ENCODE measurements at places on chromosomes 5 and 9. TPM values are rescaled to one million over a fixed set of nuclear protein-coding genes. Genes with fewer than 3 reads are reported as not detected.

DNA sequence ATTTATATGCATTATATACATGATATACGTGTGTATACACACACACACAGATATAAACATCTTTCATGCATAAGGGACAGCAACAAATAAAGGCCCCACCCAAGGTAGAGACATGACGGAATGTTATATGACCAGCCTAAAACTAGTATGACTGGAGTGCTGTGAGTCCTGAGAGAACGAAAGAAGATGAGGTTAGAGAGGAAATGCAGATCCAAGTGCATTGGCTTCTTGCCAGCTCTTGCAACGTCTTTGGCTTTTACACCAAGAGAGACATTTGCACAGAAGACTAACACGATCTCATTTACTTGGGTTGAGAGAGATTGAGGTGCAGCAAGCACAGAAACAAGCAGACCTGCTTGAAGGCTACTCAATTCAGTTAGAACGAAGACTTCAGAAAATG is 23.0 kb downstream of the CDH10 start:
- no peak for DNase-seq

GRCh38 chr9:95213117-95213516 is 104.4 kb downstream of the FANCC start:
- DNase-seq = no peak

- DNase-seq = no peak
Measured at GRCh38 chr9:17013010-17013409, 121.8 kb upstream of the CNTLN start.

GRCh38 chr9:114602620-114603019 is 8.5 kb upstream of the TMEM268 start:
- DNase-seq = no peak

- no peak for DNase-seq
Measured at GRCh38 chr9:30697958-30698357, 1686.5 kb upstream of the ACO1 start.

DNA sequence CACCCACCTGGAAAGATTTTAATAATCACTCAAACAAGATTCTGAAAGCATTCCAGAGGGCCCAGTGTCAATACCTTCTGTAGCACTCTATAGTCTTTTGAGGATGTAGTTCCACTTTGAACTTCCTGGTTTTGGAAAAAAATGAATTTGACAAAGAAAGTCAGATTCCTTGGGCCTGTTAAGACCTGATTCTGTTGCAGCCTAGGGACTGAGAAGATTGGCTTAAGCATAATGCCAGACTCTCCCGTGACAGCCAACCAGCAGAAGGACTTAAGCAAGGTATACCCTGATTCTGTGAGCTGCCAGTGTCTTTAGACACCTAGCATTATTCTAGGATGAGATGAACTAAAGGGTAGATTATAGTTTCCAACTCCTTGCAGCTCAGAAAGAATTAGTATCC is 6.8 kb downstream of the SPINK5 start:
- no peak for DNase-seq

DNA sequence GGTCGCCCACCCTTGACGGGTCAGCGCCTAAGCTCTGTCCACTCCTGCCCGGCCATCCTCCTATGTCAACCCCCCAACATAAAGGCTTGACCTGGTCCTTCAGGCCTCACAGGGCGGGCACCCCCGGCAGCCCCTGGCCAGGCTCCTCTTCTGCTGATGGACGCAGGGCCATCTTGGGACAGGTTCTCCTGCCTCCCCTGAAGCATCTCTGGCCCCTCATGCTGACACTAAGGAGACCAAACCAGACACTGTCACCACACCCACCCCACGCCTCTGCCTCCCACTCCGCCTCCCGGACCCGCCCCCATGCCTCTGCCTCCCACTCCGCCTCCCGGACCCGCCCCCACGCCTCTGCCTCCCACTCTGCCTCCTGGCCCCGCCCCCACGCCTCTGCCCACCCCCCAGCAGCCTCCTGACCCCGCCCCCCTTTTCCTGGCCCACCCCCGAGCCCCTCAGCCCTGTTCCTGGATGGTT is 6.8 kb downstream of the OBP2A start:
- DNase-seq = peak; percentile 86

DNA sequence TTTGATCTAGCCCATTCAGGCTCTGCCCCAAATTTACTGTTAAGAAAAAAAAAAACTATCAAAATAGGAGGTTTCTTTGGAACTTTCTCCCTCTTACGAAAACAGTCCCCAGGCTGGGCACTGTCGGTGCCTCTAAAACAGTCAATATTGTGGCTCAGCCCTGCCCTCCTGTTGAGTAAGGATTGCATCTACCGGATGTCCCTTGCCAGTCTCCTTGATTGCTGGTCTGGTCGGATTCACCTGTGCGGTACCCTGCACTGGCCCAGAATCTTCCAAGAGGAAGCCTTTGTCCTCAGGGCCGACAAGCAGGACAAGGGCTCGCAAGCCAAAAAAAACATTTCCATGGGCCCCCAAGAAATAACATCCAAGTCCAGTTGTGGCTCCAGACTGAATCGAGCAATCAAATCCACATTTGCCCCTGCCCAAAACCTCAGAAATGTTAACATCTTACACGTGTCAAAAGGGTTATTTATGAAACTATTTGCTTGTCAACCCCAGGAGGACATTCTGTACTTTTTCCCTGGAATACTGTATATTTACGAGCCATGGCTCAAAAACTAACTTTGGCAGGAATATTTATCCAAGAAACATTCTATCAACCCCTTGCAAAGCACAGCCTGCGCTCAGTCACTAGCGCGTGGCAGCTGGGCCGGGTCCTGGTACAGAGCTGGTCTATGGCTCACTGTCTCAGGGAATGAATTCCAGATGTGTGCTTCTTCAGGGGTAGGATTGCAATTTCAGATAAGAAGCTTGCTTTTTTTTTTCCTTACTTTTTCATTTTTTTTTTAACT is 129.2 kb upstream of the ADRA1B start:
- DNase-seq = no peak

GRCh38 chr9:87547671-87548081 is 50.0 kb downstream of the DAPK1 start:
- no peak for DNase-seq

DNA sequence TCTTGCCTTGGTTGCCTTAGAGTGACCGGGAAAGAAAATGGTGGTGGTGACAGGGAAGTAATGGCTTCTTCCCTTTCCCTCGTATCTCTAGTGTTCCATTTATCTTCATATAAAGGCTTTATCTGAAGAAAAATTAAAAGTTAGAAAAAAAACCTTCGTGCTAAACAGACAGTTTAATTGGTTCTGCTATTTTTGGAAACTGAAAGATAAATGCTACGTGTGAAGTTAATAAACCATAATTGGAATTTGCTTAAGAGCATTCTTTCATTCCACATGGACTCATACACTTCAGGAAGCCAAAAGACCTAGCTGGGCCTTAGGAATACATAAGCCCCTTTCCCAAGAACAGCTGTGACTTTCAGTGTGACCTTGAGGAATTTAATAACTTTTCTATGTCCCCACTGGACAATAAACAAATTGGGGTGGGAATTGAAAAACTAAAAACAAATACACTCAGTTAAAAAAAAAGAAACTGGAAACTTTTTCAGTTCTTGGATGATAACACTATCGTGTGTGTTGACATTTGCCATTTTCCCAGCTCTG is 818.8 kb upstream of the WWC1 start:
- DNase-seq = no peak

DNA sequence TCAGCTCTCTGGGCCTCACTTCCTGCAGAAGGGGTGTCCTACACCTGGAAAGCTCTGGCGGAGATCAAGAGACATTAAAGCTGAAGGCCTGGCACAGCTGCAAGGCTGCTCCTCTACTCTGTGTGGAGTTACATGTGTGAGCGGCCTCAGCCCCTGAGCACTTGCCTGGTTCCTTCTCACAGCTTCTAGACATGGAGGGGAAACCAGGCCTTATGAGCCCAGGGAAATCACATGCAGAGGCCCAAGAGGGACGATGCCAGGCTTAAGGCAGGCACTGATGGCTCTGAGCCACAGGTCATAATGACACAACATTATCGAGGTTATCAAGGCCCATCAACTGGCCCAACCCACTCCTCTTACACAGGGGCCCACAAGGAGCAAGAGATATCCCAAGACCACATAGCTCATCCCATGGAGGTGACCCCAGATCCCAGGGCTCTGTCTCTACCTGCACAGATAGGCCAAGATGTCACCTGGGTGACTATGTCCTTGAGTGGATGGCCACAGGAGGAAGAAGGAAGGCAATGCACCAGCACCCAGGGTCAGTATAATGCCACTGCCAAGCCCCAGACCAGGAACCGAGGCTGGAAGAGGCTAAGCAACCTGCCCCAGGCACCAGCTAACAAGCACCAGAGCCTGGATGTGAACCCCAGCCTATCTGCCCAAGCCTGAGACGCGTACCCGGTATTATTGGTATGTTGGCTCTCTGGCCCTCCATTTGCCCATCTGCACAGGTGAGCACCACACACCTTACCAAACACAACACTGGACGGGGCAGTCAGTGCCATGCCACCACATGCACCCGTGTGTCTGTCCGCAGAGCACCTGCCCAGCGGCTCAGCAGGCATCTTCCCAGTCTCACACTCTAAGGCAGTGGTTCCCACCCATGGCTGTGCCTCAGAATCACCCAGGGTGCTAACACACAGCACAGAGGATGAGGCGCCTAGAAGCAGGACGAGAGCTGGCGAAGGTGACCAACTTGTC is 143.3 kb downstream of the GABBR2 start:
- no peak for DNase-seq

DNA sequence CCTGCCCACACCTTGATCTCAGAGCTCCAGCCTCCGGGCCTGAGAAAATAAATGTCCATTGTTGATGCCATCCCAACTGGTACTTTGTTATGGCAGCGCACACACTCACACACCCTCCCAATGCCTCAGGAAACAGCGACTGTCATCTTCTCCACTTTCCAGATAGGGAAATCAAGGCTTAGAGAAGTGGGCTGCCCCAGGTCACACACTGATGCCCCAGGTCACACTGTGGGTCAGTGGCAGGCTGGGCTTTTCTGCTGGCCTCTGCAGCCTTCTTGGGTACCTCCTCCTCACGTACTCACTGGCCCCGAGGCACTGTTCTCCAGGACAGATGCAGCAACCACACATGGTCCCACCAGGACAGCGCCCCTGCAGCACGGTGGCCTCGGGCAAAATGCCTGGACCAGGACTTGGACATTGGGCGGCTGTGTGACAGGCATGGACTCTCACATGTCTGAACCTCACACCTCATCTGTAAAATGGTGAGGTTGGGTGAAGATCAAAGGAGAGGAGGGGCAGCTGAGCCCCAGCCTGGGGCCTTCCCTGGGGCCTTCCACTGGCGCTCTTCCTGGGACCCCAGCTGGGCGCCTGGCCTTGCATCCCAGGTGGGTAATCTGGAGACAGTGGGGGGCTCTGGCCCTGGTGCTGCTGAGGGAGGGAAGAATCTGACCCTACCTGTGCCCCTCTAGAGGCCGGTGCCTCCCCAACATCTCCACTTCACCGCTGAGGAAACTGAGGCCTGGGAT is 156.0 kb downstream of the COL23A1 start:
- peak; percentile 36 for DNase-seq

GRCh38 chr5:81650987-81651386 is 99.9 kb downstream of the SSBP2 start:
- no peak for DNase-seq

GRCh38 chr9:119086590-119086989 is 282.6 kb downstream of the BRINP1 start:
- peak; percentile 6 for DNase-seq

- no peak for DNase-seq
Measured at GRCh38 chr9:14401911-14402310, 88.0 kb upstream of the NFIB start.

DNA sequence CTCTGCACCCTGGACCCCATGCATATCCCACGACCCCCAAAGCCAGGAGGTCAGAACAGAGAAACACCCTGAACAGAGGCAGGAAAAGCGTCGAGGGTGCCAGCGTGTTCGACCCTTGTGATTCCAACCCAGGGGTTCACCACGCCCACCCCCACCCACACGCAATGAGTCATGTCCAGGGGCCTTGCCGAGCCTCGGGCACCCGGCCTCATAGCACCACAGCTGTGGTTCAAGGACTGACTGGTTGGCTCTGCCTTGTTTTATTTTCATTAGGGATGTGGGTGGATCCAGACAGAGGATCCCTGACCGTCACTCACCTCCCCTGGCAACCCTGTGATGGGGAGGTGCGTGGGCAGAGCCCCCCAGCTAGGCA is 9.5 kb upstream of the QSOX2 start:
- DNase-seq = no peak

GRCh38 chr5:151212406-151212798 is 11.5 kb downstream of the CCDC69 start:
- no peak for DNase-seq

DNA sequence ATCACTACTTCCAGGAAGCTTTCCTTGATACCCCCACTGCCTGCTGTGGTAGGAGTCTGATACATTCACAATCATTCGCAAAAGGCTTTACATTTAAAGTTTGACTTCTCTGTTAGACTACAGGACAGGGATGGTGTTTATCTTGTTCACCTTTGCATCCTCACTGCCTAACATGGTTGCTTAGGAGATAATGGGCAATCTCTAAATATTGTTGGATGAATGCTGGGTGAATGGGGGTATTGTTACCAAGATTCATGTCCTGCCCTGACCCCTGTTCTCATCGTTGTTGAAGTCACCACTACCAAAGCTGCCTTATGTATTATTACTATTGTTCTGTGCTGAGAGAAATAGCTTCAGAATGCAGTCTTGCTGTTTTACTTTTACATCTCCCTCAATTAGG is 7.7 kb upstream of the TMEFF1 start:
- DNase-seq = no peak

- no peak for DNase-seq
Measured at GRCh38 chr9:84513473-84513872, 156.1 kb upstream of the NTRK2 start.

GRCh38 chr5:109693535-109694400 is 4.0 kb downstream of the MAN2A1 start:
- DNase-seq = no peak

- DNase-seq = no peak
Measured at GRCh38 chr5:75608870-75609269, 2.4 kb upstream of the ANKDD1B start.

DNA sequence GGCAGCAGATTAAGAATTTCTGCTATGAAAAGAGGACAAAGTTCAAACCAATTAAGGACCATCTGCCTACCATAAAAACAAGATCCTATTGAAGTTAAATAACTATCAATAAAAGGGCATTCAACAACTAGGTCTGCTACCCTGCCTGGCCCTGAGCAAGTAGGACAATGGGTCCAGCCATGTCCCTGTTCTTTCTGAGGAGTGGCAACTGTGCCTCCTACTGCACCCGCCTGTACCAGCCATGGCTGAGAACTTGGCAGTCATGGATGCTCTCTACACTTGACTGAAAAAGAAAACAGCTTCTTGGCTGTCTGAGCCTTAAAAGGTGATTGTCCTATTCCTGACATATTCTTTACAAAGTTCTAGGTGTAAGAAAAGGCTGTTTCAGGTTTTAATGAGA is 652.4 kb downstream of the PDE4D start:
- no peak for DNase-seq

- peak; percentile 40 for DNase-seq
Measured at GRCh38 chr9:14428781-14429230, 114.9 kb upstream of the NFIB start.

C7 gene
- total RNA-seq = 0.87 TPM

GAPVD1 gene
- total RNA-seq = 28.6 TPM

WDR41 gene
- total RNA-seq = 53.1 TPM

SPAG8 gene
- 0.55 TPM for total RNA-seq

All from H7 (cell line).